Hematopoietic multipotent progenitor cell treated with erythropoietin and hydrocortisone succinate and interleukin-3 and kit ligand, for 4 days (in vitro differentiated cells): ENCODE measurements at places on chromosomes 5 and 9.

DNA sequence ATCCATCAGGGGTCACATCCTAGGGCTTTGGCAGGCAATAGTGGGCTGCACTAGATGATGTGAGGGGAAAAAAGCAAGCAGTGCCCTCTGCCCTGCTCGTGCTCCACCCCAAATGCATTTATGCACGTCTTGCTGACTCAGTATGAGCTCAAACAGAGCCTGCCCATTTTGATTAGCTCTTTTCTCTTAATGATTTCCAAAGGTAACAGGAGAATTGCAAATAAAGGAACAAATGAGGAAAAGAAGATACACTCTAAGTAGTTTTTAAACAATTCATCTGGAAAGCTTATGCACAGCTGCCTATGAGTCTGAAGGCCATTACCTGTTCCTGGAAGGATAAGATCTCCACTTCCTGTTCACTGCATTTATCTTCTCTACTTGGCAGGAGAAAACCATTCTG, 364.2 kb downstream of the TMEM232 start:
- DNase-seq, result no peak

GRCh38 chr9:14573319-14573718, 119.9 kb downstream of the ZDHHC21 start:
- DNase-seq, result no peak

GRCh38 chr5:32329395-32329834, 16.7 kb upstream of the MTMR12 start:
- peak; percentile 85 for DNase-seq

DNA sequence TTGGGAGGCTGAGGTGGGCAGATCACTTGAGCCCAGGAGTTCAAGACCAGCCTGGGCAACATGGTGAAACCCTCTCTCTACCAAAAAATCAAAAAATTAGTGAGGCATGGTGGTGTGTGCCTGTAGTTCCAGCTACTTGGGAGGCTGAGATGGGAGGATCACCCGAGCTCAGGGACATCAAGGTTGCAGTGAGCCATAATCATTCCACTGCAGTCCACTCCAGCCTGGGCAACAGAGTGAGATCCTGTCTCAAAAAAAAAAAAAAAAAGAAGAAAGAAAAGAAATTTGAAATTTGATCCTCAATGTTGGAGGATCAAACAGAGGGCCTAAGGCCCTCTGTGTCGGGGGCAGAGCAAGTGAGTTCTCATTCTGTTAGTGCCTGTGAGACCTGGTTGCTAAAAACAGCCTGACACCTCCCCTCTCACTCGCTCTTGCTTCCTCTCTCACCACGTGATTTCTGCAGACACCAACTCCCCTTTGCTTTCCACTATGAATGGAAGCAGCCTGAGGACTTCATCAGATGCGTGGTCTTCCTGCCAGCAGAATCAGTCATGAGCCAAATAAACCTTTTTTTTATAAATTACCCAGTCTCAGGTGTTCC, 8.4 kb upstream of the GOLPH3 start:
- DNase-seq, result peak; percentile 28

DNA sequence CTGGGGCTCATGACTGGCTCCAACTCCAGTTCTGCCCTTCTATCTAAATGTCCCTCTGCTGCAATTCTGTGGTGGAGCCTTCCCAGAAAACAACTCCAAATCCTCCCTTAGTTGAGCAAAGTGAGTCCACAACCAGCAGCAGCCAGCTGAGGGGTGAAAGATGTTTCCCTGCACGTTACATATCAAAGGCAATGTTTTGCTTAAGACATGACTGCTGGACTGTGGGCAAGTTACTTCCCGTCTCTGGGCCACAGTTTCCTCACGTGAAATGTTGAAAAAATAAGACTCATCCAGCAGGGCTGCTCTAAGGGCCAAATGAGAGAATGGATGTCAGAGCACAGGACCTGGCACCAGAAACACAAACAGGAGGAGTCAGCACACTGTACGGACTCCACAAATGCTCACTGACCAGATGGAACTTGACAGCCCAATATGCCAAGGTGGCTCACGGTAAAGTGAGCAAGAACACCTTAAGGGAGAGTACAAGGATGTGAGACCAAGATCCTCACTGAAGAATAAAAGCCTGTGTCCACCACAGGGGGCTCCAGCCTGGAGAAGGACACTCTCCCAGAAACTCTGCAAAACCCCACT, 138.4 kb upstream of the ABCA1 start:
- peak; percentile 62 for DNase-seq

DNA sequence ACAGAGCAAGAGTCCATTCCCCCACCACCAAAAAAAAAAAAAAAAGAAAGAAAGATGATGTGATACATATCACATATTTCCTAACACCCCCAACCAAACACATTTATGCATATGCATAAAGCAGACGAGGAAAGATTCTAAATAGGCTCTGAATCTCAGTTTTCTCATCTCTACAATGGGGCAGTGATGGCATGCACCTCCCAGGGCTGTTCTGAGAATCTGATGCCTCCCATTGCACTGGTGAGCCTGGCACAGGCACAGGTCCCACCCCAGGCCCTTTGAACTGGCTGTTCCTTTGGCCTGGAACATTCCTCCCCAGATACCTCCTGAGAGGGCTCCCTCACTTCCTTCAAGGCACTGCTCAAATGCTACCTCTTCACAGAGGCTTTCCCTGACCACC, 116.5 kb downstream of the C9orf50 start:
- no peak for DNase-seq

DNA sequence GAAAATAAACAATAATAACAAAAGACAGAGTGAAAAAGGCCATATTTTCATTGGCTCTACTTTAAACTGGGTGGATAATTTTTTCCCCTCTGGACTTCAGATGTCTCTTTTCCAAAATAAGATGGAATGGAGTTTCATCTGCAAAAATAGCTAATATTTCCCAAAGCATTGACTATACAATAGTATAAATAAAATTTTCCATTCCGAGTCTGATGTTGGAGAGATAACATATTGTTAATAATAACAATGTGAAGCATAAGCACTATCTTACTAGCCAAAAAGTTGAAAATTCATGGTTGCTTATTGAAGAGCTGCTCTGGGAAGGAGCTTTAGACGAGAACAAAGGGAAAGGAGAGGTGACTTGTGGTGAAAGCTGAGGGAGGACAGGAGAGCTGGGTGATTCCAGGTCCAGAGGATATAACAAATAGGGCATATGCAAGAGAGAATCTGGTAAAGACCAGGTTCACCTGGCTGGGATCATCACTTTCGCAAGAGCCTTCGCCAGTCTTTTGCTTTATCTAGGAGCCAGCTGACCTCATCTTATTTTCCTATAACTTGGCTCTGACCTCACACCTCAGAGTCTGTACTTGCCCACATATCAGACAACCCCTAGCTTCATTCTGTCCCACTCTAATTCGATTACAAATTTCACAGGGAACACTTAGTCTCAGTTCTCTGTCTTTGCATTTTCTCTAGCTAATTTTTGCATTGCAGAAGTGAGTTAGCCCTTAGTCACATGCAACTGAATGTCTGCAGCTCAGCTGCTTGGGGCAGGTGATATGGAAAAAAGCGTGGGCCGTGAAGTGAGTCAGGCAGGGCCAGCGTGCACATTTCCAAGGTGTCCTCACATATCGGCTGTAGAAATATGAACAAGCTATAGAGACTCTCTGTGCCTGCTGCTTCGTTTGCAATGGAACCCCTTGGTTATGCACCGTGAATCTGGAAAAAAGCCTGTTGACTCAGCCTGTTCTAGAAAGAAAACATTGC, 7.6 kb upstream of the ZNF474 start:
- DNase-seq, result no peak

DNA sequence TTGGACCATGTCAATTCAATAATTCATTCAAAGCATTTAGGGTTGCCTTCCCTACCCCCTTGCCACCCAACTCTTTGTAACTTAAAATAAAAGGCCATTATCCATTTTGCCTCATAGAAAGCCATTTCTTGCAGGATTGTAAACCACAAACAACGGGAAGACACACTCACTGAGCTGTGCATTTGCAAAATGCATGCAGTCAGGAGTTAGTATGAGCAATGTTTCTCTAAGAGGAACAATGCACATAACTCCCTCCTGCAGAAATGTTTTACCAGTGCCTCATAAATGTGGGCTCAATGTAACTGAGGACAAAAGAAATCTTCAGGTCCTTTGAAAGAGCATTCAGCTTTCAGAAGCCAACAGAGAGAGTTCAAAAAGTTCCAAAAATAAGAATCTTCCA, 98.5 kb upstream of the ABCA1 start:
- no peak for DNase-seq

- DNase-seq, result no peak
Observed at GRCh38 chr5:165999693-166000320, 2291.6 kb upstream of the WWC1 start.

- DNase-seq, result no peak
Observed at GRCh38 chr9:95177617-95178016, 139.9 kb downstream of the FANCC start.

GRCh38 chr9:77759391-77759790, 111.3 kb upstream of the GNA14 start:
- peak; percentile 23 for DNase-seq

DNA sequence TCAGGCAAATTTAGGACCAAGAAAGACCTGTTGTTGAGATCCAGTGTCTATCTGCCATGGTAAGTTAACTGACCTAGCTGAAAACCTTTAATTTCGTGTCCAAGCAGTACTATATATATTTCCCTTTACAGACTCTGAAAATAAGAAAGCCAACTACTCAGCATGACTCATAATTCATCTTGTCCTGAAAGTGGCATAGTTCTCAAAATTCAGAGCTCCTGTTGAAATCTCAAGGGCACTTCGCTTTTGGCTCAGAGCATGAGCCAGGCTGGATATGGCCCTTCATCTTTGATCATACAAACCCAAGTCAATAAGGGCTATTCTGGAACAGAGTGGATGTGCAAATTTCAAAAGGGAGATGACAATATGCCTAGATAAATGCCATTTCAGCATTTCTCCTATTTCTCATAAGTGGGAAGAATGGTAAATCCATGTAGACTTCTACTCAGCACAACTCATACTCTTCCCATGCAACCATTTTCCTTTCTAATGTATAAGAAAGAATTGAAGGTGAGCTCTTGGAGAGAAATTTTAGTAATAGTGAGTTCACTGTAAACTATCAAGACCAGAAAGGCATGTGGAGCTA, 567.9 kb upstream of the DAB2 start:
- DNase-seq, result no peak

- no peak for DNase-seq
Observed at GRCh38 chr5:135054546-135054945, 20.5 kb upstream of the PITX1 start.
